ENCODE measurements at places on chromosomes 2 and 18. TPM values are rescaled to one million over a fixed set of nuclear protein-coding genes. Genes with fewer than 3 reads are reported as not detected.
A peak's percentile ranks its signal among the peaks of the same experiment; 100 is the strongest.

DNA sequence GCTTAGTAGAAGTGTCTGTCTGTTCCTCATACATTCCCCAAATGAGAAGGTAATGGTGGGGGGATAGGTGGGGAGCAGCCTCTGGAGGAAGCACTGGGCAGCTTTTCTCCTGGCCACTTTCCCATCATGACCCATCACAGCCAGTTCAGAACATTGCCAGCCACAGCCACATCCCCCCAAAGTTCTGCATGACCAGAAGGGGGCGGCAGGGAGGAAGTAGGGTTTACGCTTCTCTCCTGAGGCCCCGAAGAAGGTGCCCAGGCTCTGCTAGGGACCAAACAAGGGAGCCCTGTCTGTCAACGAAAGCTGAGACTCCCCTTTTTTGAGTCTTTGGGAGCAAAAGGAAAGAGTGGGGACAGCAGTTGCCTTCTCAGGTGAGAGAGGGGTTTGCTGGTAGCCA is 7.7 kb downstream of the IGFBP5 start:
- peaks cover 33% of the 10 kb centered on the region for H3K36me3 ChIP-seq
- DNase-seq = peak; percentile 92
- no peaks in the 10 kb centered on the region for H3K27me3 ChIP-seq
- no peak overlapping the region for H3K4me3 ChIP-seq

GRCh38 chr2:81194581-81194980 is 890.0 kb upstream of the LRRTM1 start:
- no peaks in the 10 kb centered on the region for H3K27me3 ChIP-seq
- H3K4me1 ChIP-seq = no peaks in the 10 kb centered on the region
- no peaks in the 10 kb centered on the region for H3K36me3 ChIP-seq
- DNase-seq = no peak

DNA sequence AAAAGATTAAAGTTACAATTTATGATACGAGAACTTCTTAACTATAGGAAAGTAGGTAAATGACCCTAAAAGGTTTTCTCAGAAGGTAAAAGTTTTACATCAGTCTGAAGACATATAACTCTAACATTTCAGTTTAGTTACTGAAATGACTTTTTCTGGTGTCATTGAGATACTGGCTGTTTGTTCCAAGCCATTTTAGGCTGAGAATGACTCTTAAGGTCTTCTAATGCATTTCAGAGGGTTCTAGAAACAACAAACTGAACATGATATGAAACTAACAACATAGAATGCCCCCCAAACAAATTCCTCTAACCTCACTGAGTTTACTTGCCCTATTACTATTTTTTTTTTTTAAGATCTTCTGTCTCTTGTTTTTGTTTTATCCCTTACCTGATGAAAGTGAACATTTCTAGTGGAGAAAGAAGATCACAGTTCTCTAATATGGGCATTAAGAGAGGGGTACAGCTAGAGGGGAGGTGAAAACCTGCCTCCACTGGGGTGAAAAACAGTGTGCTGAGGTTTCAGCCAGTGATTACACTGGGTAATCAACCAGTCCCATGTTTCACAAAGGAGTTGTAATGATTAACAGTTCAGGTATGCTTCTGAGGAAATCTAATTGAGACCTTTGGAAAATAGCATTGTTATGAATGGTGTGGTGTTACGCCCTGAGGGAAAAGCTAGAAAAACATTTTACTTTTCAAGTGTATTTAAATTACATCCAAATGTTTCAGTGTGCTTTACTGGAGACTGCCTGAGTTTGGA is 11.2 kb downstream of the NABP1 start:
- H3K36me3 ChIP-seq = peaks cover 12% of the 10 kb centered on the region
- H3K4me3 ChIP-seq = no peak overlapping the region
- H3K27me3 ChIP-seq = no peaks in the 10 kb centered on the region
- H3K27ac ChIP-seq = no peak overlapping the region

DNA sequence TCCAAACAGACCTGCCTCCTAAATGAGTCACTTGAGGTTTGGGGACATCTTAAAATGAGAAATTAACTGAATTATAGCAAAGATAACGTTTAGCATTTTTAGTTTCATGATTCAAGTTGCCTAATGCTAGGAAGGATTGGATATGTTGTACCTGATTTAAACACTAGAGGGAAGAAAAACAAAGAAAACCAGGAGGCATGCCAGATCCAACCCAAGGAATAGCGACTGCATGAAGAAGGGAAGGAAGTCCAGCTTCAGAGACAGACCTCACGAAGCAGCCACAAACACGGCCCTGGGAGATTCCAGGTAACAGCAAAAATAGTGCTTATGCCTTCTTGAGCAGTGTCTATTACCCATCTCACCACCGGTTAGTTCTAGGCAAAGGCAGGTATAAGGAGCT is 499.9 kb upstream of the SPHKAP start:
- peak; percentile 54 for DNase-seq
- no peaks in the 10 kb centered on the region for H3K27me3 ChIP-seq
- no peaks in the 10 kb centered on the region for H3K4me1 ChIP-seq
- H3K4me3 ChIP-seq = no peak overlapping the region
- H3K27ac ChIP-seq = no peak overlapping the region
- no peaks in the 10 kb centered on the region for H3K36me3 ChIP-seq

DNA sequence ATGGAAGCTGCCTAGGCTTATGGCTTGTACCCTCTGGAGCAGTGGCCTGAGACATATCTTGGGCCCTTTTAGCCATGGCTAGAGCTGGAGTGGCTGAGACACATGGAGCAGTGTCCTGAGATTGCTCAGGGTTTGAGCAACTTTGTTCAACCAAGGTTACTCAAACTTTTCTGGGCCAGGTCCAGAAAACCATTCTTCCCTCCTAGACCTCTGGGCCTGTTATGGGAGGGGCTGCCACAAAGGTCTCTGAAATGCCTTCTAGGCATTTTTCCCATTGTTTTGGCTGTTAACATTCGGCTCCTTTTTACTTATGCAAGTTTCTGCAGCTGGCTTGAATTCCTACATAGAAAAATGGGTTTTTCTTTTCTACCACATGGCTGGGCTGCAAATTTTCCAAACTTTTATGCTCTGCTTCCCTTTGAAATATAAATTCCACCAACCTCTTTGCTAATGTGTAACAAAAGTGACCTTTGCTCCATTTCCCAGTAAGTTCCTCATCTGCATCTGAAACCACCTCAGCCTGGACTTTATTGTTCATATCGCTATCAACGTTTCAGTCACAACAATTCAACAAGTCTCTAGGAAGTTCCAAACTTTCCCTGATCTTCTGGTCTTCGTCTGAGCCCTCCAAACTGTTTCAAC is 84.9 kb upstream of the MAP4K3 start:
- no peaks in the 10 kb centered on the region for H3K27me3 ChIP-seq
- H3K4me3 ChIP-seq = peak overlapping the region; percentile 14
- H3K36me3 ChIP-seq = no peaks in the 10 kb centered on the region
- no peaks in the 10 kb centered on the region for H3K4me1 ChIP-seq

The SLC1A4 gene
- total RNA-seq = 0.73 TPM

DNA sequence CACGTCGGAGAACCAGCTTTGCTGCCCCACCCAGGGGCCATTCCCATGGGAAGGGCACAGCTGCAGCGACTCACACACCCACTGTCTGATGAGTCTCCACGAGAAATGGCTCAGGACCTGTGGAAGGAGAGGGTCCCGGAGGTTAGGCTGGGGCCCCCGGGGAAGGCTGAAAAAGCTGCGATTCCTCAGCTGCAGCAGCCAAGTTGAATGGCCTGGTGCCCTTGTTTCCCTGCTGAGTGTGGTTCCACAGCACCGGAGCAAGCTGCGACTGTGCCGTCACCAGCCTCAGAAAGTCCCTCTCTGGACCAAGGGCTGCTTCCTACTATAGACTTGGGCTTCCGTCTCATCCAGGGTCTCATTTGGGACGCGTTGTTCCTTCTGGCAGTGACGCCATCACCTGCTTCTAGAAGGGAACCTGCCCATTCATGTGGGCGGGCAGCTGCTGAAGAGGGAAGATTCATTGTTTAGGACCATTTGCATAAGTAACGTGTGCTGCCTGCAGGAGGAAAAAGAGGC is 180.2 kb downstream of the INHBB start:
- H3K27ac ChIP-seq = no peak overlapping the region
- DNase-seq = peak; percentile 60
- H3K4me1 ChIP-seq = no peaks in the 10 kb centered on the region
- no peak overlapping the region for H3K4me3 ChIP-seq
- no peaks in the 10 kb centered on the region for H3K27me3 ChIP-seq

The SCYGR4 gene
- not detected for total RNA-seq
